Calu3 (cell line): ENCODE measurements at places on chromosomes 3 and 15.
A peak's percentile ranks its signal among the peaks of the same experiment; 100 is the strongest.

DNA sequence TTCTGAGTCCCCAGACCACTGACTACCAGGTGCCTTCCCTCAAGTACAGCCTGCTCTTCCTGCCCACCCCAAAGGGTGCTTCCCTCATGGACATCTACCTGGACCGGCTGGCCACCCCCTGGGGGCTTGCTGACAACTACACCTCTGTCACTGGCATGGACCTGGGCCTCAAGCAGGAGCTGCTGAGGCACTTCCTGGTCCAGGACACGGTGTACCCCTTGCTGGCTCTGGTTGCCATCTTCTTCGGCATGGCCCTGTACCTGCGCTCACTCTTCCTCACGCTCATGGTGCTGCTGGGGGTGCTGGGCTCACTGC lies 9.3 kb downstream of the DISP2 start:
- H3K27ac ChIP-seq = peak overlapping the region; percentile 9
- H3K4me3 ChIP-seq = peak overlapping the region; percentile 59
- no peak for DNase-seq
- H3K27me3 ChIP-seq = no peaks in the 10 kb centered on the region
- peaks cover 5% of the 10 kb centered on the region for H3K36me3 ChIP-seq
- H3K4me1 ChIP-seq = peaks cover 11% of the 10 kb centered on the region

- no peak for DNase-seq
- H3K27me3 ChIP-seq = peaks cover 38% of the 10 kb centered on the region
- no peaks in the 10 kb centered on the region for H3K36me3 ChIP-seq
- no peak overlapping the region for H3K4me3 ChIP-seq
- no peak overlapping the region for H3K27ac ChIP-seq
- H3K4me1 ChIP-seq = no peaks in the 10 kb centered on the region
Observed at GRCh38 chr15:68373028-68373427, 58.9 kb downstream of the ITGA11 start.

GRCh38 chr15:74529921-74530320 lies 11.1 kb upstream of the ARID3B start:
- H3K4me1 ChIP-seq = peaks cover 37% of the 10 kb centered on the region
- no peak for DNase-seq
- no peak overlapping the region for H3K4me3 ChIP-seq
- H3K27me3 ChIP-seq = no peaks in the 10 kb centered on the region
- H3K27ac ChIP-seq = no peak overlapping the region
- H3K36me3 ChIP-seq = peaks cover 6% of the 10 kb centered on the region

GRCh38 chr3:123015596-123015995 lies 12.0 kb downstream of the SEMA5B start:
- H3K27ac ChIP-seq = no peak overlapping the region
- no peaks in the 10 kb centered on the region for H3K4me1 ChIP-seq
- peaks cover 81% of the 10 kb centered on the region for H3K27me3 ChIP-seq
- no peaks in the 10 kb centered on the region for H3K36me3 ChIP-seq

DNA sequence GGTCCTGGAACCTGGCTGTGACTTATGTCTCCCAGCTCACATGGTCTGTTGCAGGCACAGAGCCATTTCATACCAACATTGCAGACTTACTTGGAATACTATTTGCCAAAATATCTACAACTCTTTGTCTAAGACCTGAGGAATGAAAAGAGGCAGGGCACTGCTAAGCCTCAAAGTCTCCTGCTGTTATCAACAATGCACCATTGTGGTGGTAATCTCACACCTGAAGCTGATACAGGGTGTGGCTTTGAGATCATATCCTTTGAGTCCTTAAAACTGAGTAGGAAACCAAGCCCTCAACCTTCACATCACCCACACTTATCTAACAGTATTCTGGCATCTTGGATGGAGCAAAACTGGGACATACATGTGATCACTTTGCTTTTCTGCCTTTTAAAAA lies 782.0 kb downstream of the EPHA3 start:
- peaks cover 10% of the 10 kb centered on the region for H3K4me1 ChIP-seq
- DNase-seq = peak; percentile 19
- H3K27me3 ChIP-seq = no peaks in the 10 kb centered on the region
- H3K36me3 ChIP-seq = no peaks in the 10 kb centered on the region
- no peak overlapping the region for H3K4me3 ChIP-seq

DNA sequence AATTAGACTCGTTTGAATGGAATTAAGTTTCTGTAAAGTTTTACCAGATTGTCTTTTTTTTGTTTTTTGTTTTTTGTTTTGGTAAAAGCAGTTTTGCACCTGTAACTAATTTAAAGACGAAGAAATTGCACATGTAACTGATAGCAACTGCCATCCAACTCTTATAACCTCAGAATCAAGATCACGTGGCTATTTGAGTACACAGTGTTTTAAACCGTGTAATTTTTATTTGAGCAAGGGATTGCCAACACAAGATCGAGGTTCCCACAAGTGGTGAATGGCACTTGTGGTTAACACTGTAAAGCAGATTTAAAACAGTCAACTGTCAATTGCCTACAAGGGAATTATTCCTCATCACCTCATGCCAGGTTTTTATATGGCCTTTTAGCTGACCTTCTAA lies 67.3 kb downstream of the PPARG start:
- H3K4me1 ChIP-seq = peaks cover 25% of the 10 kb centered on the region
- DNase-seq = no peak
- no peak overlapping the region for H3K27ac ChIP-seq
- peaks cover 14% of the 10 kb centered on the region for H3K36me3 ChIP-seq
- H3K4me3 ChIP-seq = no peak overlapping the region

DNA sequence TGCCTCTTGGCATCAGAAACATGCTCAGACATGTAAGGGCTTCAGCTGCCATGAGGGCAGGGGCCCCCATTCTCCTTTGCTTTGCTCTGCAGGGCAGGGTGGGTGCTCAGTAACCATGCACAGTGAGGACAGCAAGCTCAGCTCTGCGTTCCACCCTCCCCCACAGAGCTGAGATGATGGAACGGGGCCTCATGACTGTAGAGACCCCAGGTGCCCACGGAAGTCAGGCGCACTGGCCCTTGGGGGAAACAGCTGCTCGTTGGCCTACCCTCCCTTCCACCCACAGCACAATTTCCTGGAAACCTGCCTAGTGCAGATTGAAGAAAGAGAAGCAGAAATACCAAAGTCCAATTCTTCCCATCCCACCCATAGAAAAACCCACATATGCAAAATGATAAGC lies 10.5 kb downstream of the CTXND1 start:
- H3K27ac ChIP-seq = no peak overlapping the region
- peaks cover 6% of the 10 kb centered on the region for H3K4me1 ChIP-seq
- no peak for DNase-seq
- peaks cover 75% of the 10 kb centered on the region for H3K27me3 ChIP-seq
- H3K36me3 ChIP-seq = no peaks in the 10 kb centered on the region
- no peak overlapping the region for H3K4me3 ChIP-seq

- H3K4me1 ChIP-seq = peaks cover 50% of the 10 kb centered on the region
- DNase-seq = no peak
- no peak overlapping the region for H3K4me3 ChIP-seq
- H3K36me3 ChIP-seq = no peaks in the 10 kb centered on the region
- no peak overlapping the region for H3K27ac ChIP-seq
Observed at GRCh38 chr3:194494951-194495374, 8.2 kb upstream of the ATP13A3 start.

GRCh38 chr15:80240276-80240675 lies 11.7 kb downstream of the CTXND1 start:
- H3K27me3 ChIP-seq = peaks cover 62% of the 10 kb centered on the region
- H3K27ac ChIP-seq = no peak overlapping the region
- no peaks in the 10 kb centered on the region for H3K36me3 ChIP-seq

- DNase-seq = peak; percentile 12
- H3K4me1 ChIP-seq = no peaks in the 10 kb centered on the region
- H3K36me3 ChIP-seq = no peaks in the 10 kb centered on the region
- no peak overlapping the region for H3K27ac ChIP-seq
- H3K27me3 ChIP-seq = no peaks in the 10 kb centered on the region
Observed at GRCh38 chr3:151584566-151584965, 123.7 kb upstream of the IGSF10 start.

DNA sequence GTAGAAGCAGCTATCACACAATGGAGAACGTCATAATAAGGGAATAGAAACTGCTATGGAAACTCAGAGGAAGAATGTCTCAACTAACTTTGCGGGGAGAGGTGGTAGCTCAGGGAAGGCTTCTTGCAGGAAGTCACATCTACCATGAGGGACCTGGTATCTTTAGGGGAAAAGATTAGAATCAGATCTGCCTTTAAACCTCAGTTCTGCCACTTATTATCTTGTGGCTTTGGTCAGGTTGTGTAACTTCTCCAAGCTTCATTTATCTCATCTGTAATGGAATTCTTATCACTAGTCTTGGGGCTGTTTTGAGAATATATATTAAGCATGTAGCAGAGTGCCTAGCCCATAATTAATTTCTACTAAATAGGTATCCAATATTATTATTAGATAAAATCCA lies 46.4 kb upstream of the PRICKLE2 start:
- peaks cover 32% of the 10 kb centered on the region for H3K27me3 ChIP-seq
- no peak overlapping the region for H3K27ac ChIP-seq
- H3K4me3 ChIP-seq = no peak overlapping the region
- no peak for DNase-seq

GRCh38 chr15:40240619-40241221 lies 1.9 kb downstream of the PAK6 start:
- H3K27me3 ChIP-seq = no peaks in the 10 kb centered on the region
- H3K27ac ChIP-seq = no peak overlapping the region
- no peak for DNase-seq

DNA sequence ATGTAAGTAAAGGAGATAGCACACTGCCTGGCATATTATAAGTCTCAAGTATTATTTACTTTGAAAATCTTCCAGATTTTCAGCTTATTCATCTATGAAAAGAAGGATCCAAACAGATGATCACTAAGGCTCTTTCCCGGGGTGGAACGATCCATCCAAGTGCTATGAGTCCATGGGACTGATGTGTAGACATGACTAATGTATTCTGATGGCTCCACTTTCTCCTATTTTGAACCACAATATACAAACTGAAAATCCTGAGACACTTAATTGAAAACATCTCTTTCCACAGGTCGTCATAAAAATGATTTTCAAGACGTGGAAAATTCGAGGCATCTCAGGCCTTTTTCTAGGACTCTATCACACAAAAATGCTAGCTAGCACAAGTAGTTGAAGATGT lies 33.4 kb upstream of the CHRM5 start:
- no peak overlapping the region for H3K27ac ChIP-seq
- no peaks in the 10 kb centered on the region for H3K27me3 ChIP-seq
- no peaks in the 10 kb centered on the region for H3K4me1 ChIP-seq
- no peaks in the 10 kb centered on the region for H3K36me3 ChIP-seq
- H3K4me3 ChIP-seq = no peak overlapping the region

DNA sequence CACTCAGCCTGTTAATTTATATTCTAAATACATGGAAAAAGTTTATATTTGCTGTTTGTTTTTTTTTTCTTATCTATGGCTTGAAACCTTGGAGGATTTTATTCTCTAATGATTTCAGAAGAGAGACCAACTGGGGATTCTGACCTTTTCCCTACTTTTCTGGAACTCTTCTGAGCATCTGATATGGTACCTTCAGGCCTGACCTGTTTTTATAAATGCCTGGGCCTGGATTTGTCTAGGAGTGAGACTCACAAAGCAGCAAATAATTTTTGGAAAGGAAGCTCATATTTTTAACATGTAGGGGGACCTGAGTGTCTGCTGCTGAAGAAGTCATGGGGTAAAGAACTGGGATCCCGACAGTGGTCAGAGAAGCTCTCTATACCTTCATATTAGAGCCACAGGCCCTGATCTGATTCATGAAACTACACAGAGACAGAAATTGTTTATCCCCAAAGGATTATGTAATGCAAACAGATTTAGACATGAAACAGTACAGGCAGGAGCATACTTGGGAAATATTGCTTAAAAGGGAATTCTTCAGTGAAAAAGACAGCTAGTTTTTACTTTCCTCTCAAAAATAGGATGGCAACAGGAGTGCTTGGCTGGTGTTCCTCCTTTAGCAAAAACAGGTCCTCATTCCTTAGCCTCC lies 15.9 kb downstream of the PPM1L start:
- no peak for DNase-seq
- H3K4me3 ChIP-seq = no peak overlapping the region
- H3K4me1 ChIP-seq = peaks cover 11% of the 10 kb centered on the region
- H3K36me3 ChIP-seq = no peaks in the 10 kb centered on the region

DNA sequence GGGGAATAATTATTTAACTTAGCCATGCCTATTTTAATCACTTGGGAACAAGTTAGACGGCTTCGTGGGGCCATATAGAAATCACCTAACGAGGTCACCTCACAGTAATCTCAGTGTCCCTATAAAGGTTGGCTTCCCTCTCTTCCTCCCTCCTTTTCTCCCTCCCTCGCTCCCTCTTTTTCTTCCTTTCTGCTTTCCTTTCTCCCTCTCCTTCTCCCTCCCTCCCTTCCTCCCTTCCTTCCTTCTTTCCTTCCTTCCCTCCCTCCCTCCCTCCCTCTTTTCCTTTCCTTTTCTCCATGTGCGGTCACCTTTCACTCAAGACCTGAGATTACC lies 206.1 kb upstream of the DPH6 start:
- no peaks in the 10 kb centered on the region for H3K27me3 ChIP-seq
- peak overlapping the region; percentile 28 for H3K4me3 ChIP-seq
- no peaks in the 10 kb centered on the region for H3K4me1 ChIP-seq
- no peaks in the 10 kb centered on the region for H3K36me3 ChIP-seq
- H3K27ac ChIP-seq = no peak overlapping the region

DNA sequence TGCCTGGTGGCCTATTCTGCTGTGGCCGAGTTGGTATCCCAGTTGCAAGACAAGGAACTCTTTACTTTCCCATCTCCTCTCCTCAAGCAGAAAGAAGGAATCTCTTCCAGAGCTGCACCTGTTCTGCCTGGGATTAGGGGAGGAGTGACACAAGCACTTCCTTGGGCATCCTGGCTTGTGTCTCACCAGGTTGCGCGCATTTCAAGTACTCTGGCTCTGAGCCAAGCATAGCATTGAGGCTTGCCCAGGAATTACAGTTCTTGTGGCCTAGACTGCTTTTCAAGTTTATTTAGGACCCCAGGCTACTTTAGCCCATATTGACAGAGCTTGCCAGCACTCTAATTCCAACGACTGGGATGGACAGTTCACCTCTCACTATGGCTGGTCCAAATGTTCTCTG lies 150.5 kb downstream of the RSRC1 start:
- no peaks in the 10 kb centered on the region for H3K27me3 ChIP-seq
- no peak for DNase-seq
- no peaks in the 10 kb centered on the region for H3K36me3 ChIP-seq
- no peak overlapping the region for H3K27ac ChIP-seq
- no peak overlapping the region for H3K4me3 ChIP-seq
- H3K4me1 ChIP-seq = no peaks in the 10 kb centered on the region

- H3K27me3 ChIP-seq = no peaks in the 10 kb centered on the region
- H3K4me3 ChIP-seq = peak overlapping the region; percentile 4
- peaks cover 32% of the 10 kb centered on the region for H3K4me1 ChIP-seq
- peaks cover 12% of the 10 kb centered on the region for H3K36me3 ChIP-seq
- H3K27ac ChIP-seq = peak overlapping the region; percentile 51
- peak; percentile 77 for DNase-seq
Observed at GRCh38 chr15:71337197-71337845, 222.1 kb downstream of the THSD4 start.

GRCh38 chr15:41980654-41981323 lies 8.4 kb upstream of the EHD4 start:
- no peaks in the 10 kb centered on the region for H3K4me1 ChIP-seq
- no peaks in the 10 kb centered on the region for H3K36me3 ChIP-seq
- H3K27ac ChIP-seq = no peak overlapping the region
- DNase-seq = no peak
- H3K27me3 ChIP-seq = no peaks in the 10 kb centered on the region

- no peaks in the 10 kb centered on the region for H3K36me3 ChIP-seq
- peaks cover 25% of the 10 kb centered on the region for H3K27me3 ChIP-seq
- H3K4me3 ChIP-seq = no peak overlapping the region
- peaks cover 9% of the 10 kb centered on the region for H3K4me1 ChIP-seq
Observed at GRCh38 chr15:60795471-60795870, 316.5 kb upstream of the ICE2 start.

- no peaks in the 10 kb centered on the region for H3K4me1 ChIP-seq
- H3K4me3 ChIP-seq = no peak overlapping the region
- no peak for DNase-seq
- H3K27me3 ChIP-seq = no peaks in the 10 kb centered on the region
- H3K27ac ChIP-seq = peak overlapping the region; percentile 20
Observed at GRCh38 chr15:78922527-78922926, 22.3 kb downstream of the CTSH start.
